ENCODE measurements at places on chromosomes 12 and 14. TPM values are rescaled to one million over a fixed set of nuclear protein-coding genes. Genes with fewer than 3 reads are reported as not detected.

Gene KRT71
- total RNA-seq: not detected

Gene RFX4
- total RNA-seq: not detected

Gene ABCC9
- total RNA-seq: 60.9 TPM

Gene ZCRB1
- total RNA-seq: 59.0 TPM

DNA sequence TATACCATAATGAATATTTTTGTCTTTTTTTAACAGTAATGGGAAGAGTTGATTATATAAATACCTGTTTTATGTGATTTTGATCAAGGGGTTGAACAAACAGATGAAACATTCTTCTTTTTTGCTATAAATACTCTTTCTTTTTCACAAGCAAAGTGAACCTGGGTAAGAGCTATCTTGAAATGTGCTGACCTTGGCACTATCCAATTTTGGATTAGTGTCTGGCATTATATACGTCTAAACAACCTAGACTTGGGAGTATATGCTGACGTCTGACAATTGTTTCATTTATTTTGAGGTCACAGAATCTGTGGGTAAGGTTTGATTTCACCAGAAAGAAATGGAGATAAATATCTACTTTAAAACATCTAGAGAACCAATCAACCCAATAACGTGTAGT lies 716.0 kb upstream of the STXBP6 start:
- no peak for DNase-seq

- no peak for DNase-seq
Measured at GRCh38 chr12:41993283-41993682, 151.4 kb downstream of the GXYLT1 start.

DNA sequence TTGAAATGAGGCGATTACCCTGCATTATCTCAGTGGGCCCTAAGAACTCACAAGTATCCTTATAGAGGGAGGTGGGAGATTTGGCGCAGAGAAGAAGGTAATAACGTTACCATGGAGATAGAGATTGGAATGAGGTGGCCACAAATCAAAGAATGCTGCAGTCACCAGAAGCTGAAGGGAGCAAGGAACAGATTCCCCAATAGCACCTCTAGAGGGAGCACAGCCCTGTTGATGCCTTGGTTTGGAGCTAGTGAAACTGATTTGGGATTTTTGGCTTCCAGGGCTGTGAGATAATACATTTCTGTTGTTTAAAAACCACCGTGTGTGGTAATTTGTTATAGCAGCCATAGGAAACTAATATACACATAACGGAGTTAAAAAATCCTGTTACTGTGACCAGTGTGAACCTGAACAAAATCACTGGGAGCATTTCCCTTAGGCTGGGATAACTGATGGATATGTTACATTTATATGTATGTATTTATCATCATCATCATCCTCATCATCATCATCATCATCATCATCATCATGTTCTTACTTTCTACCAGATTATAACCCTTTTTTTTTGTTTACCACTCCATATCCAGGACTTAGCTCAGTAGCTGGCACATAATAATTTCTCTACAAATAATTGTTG lies 100.3 kb downstream of the LIN7A start:
- peak; percentile 21 for DNase-seq

- no peak for DNase-seq
Measured at GRCh38 chr12:45827974-45828373, 98.5 kb downstream of the ARID2 start.

GRCh38 chr14:100822532-100823296 lies 3.2 kb upstream of the MEG3 start:
- no peak for DNase-seq

DNA sequence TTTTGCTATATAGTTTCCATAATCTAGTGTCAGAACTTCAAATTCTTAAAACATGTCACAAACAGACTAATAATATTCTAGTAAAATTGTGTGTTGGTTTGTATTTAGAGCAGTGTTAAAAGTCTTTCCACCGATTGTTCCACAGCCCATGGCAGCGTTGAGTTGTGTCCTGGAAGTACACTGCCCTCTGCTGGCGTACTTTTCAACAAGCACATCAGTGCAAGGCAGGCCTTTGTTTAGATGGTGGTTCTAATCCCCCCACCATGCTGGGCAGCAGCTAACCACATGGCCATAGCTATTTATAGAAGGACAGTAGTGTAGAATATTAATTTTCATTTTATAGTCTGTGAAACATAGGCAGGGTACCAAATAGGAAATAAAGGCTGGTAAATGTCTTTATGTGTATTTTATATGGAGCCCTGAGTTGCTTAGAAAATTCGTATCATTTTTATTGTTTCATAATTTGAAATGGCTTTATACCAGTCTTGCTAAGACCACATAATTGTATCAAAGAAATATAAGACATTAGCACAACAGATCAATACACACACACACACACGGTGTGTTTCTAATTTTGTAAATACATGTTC lies 235.4 kb downstream of the SEC23A start:
- DNase-seq: peak; percentile 61
